GM23338 (cell line): ENCODE measurements at places on chromosomes 6 and 20.

DNA sequence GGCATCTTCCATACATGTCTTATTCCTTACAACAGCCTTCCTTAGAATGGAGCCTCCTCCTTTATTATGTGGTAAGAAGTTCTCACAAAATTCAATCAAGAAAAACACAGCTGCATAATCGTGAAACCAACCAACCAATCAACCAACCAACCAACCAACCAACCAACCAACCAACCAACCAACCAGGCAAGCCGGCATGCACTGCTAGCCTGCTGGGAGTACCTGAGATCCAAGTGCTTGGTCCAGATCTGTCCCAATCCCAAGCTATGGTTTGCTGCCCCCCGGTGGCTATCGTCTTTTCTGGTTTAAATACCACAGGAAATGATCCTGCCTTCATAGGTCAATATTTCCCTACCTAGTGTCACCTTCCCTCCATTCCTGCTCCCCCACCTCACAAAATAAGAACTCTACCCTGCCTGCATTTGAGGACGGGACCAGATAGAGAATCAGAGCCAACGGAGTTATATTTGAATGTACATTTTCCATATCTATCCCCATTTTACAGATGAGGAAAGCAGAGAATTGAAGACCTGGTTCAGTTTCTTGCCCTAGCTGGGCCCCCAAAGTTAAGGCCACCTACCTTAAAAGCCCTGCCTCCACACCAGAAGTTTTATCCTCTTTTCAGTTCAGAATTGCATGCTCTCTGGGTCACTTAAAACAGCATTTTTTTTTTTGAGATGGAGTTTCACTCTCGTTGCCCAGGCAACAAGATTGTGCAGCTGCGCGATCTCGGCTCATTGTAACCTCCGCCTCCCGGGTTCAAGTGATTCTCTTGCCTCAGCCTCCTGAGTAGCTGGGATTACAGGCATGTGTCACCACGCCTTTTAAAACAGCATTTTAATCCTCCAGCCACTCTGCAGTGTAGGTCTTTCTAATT is 27.1 kb downstream of the RAB44 start:
- DNase-seq: peak; percentile 94
- no peaks in the 10 kb centered on the region for H3K36me3 ChIP-seq
- H3K4me1 ChIP-seq: no peaks in the 10 kb centered on the region

DNA sequence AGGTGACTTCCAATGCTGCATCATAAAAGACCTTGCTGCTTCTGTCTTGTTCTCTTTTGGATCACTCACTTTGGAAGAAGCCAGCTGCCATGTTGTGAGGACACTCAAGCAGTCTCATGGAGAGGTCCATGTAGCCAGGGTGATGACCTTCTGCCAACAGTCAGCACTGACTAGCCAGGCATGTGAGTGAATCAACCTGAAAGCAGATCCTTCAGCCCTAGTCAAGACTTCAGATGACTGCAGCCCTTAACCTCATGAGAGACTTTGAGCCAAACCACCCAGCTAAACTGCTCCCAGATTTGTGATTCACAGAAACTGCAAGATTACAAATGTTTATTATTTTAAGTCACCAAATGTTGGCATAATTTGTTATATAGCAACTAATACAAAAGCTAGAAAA is 86.0 kb upstream of the IYD start:
- H3K27me3 ChIP-seq: no peaks in the 10 kb centered on the region
- H3K4me1 ChIP-seq: no peaks in the 10 kb centered on the region
- H3K36me3 ChIP-seq: no peaks in the 10 kb centered on the region

- H3K4me1 ChIP-seq: no peaks in the 10 kb centered on the region
- DNase-seq: no peak
- H3K27me3 ChIP-seq: no peaks in the 10 kb centered on the region
- no peak overlapping the region for H3K4me3 ChIP-seq
These were observed 195.9 kb downstream of the ANKRD60 start for GRCh38 chr20:58032599-58032998.

DNA sequence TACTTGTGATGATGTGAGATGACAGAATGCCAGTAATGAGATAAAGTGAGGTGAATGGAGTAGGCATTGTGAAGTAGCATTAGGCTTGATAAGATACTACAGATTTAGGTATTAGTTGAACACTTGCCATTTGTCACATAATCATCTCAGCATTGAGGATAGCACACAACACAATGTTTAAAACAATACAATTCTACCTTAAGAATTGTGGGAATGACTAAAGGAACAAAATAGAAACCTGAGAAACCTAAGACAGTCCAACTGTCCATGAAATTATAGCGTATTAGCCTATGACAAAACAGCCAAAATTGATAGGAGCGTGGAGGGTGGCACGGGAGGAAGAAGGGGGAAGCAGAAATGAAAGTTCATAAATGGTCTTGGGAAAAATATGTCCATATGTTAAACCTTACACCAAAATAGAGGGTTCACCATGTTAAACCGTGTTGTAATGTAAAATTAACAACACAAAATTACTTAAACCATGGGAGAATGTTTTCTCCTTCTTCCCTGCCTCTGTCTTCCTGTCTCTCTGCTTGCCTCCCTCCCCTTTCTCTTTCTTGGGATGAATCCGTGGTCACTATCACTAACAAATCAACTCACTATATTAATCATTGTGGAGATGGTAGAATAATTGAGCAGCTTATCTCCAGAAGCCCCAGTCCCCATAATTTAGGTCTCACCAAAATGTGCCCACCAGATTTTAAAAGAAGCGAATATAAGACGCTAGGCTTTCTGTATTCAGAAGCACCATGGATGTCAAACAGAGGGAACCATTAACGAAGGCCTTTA is 33.0 kb upstream of the HFE start:
- DNase-seq: no peak
- peak overlapping the region; percentile 95 for H3K27ac ChIP-seq
- no peaks in the 10 kb centered on the region for H3K27me3 ChIP-seq
- H3K4me1 ChIP-seq: peaks cover 17% of the 10 kb centered on the region

- peaks cover 64% of the 10 kb centered on the region for H3K4me1 ChIP-seq
- no peaks in the 10 kb centered on the region for H3K36me3 ChIP-seq
- H3K27me3 ChIP-seq: peaks cover 29% of the 10 kb centered on the region
- H3K4me3 ChIP-seq: no peak overlapping the region
- H3K27ac ChIP-seq: no peak overlapping the region
- peak; percentile 74 for DNase-seq
These were observed 12.9 kb downstream of the CDYL start for GRCh38 chr6:4788953-4789584.

- no peaks in the 10 kb centered on the region for H3K27me3 ChIP-seq
- peak; percentile 88 for DNase-seq
These were observed 53.6 kb upstream of the FRMD1 start for GRCh38 chr6:168132531-168133167.

GRCh38 chr6:47064274-47064673 is 22.1 kb upstream of the ADGRF1 start:
- no peak overlapping the region for H3K4me3 ChIP-seq
- no peaks in the 10 kb centered on the region for H3K27me3 ChIP-seq
- no peaks in the 10 kb centered on the region for H3K4me1 ChIP-seq

DNA sequence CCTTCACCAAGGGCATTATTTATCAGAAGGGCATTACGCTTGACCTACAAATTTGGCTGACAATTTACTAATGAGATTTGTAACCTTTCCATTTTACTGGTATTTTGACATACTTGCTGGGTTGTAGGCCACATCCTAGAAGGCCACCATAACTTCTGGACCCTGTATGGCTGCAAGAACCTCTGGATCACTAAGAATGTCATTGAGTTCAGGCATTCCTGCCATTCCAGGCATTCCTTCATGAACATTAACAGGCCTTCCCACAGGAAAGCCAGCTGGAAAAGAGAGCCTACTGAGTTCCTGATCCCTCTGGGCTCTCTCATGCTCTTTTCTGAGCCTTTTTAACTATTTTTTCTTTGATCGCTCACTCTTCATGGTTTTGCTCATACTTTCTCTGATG is 28.4 kb upstream of the SLC35A1 start:
- H3K27me3 ChIP-seq: no peaks in the 10 kb centered on the region
- H3K4me1 ChIP-seq: no peaks in the 10 kb centered on the region
- peak overlapping the region; percentile 84 for H3K27ac ChIP-seq

- peak; percentile 6 for DNase-seq
- no peak overlapping the region for H3K27ac ChIP-seq
- no peaks in the 10 kb centered on the region for H3K36me3 ChIP-seq
- H3K4me3 ChIP-seq: no peak overlapping the region
These were observed 239.1 kb upstream of the CEP162 start for GRCh38 chr6:84466511-84466910.

- no peaks in the 10 kb centered on the region for H3K4me1 ChIP-seq
- H3K27ac ChIP-seq: no peak overlapping the region
- no peak for DNase-seq
- H3K4me3 ChIP-seq: no peak overlapping the region
- H3K36me3 ChIP-seq: no peaks in the 10 kb centered on the region
These were observed 89.1 kb downstream of the PREX1 start for GRCh38 chr20:48738399-48739304.

GRCh38 chr6:34513646-34514045 is 42.5 kb downstream of the SPDEF start:
- no peaks in the 10 kb centered on the region for H3K36me3 ChIP-seq
- no peak overlapping the region for H3K27ac ChIP-seq
- no peak for DNase-seq
- no peak overlapping the region for H3K4me3 ChIP-seq
- no peaks in the 10 kb centered on the region for H3K27me3 ChIP-seq

DNA sequence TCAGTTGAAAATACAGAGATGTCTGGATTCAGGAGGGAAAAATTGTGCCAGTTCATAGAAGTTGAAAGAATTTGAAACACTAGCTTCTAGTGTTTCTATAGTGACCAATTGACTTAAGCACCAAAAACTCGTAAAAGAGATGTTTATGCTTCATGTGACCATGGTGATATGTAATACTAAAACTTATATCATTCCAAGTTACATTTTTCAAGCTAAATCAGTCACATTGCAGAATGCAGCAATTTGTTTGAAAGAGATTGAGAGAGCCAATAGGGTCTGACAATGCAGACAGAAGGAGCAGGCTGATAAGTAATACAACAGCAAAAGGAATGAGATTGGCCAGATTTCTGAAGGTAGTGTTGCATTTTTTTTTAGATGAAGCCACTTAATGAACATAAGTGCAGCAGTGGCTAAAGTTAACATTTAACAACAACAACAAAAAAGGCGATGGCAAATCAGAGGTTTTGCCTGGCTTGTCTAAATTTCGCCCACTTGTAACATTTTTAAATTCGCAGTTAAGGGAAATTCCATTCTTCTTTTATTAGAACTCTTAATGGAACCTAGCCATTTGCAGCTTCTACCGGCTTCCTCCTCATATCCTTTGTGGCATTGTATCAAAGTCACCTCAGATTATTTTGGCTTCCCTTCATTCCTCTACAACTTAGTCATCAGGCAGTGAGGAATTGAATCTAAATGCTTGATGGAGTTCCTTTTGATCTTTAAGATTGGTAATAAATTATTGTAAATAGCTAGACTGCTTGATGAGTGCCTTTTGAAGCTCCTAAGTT is 484.0 kb upstream of the SOX4 start:
- H3K4me3 ChIP-seq: no peak overlapping the region
- H3K27ac ChIP-seq: no peak overlapping the region
- H3K36me3 ChIP-seq: no peaks in the 10 kb centered on the region

DNA sequence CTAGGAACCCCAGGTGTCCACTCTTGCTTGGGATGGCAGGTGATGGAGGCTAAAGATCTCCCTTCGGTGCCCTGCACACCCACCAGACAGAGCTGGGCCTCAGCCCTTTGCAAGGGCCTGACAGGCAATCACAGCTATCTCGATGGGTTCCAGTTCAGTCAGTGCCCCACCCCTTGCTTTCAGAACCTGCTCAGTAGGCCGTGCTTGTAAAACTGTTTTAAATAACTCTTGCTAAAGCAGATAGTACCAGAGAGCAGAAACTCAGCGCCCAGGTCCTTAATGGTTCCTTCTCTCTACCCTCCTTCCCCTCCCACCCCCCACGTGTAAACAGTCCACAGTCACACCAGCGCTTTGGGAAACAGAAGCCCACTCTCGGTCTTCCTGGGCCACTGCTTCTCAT is 39.2 kb downstream of the C6orf132 start:
- DNase-seq: no peak
- peaks cover 16% of the 10 kb centered on the region; the same call in 1 of the 2 replicates for H3K4me1 ChIP-seq

- no peak for DNase-seq
- no peaks in the 10 kb centered on the region; the same call in 1 of the 2 replicates for H3K36me3 ChIP-seq
- H3K27ac ChIP-seq: no peak overlapping the region
- no peaks in the 10 kb centered on the region for H3K27me3 ChIP-seq
- no peak overlapping the region for H3K4me3 ChIP-seq
These were observed 9.3 kb downstream of the ELOVL5 start for GRCh38 chr6:53339424-53339823.

GRCh38 chr20:48380661-48381060 is 447.1 kb downstream of the PREX1 start:
- no peak overlapping the region for H3K27ac ChIP-seq
- H3K27me3 ChIP-seq: no peaks in the 10 kb centered on the region
- peaks cover 3% of the 10 kb centered on the region; the same call in 1 of the 2 replicates for H3K4me1 ChIP-seq
- no peak for DNase-seq
- no peak overlapping the region for H3K4me3 ChIP-seq

DNA sequence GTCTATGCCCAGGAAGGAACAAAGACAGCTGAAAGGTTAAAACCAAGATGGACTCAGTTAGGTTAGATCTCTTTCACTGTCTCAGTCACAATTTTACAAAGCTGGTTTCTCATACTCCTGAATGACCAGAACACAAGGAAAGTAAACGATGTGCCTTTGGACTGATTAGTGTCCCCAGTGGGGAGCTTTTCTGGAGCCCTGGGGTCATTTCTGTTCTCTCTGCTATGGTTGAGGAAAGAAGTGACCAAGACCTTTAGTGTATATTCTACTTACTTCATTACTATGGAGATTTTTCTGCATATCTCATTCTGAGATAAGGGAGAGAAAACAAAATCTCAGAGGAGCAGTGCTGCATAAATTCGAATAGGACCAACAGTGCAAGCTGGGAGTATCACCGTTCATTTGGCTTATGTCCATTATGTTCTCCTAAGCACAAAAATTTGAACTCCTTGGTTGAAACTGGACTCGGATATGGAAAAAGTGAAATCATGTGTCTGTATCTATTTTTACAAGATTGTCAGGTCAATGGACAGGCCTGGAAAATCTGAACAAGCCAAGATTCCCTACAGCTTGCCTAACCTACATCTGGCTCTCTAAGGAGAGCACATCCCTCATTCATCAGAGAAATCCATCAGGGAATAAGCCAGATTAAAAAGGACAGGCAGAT is 34.4 kb upstream of the ENPP1 start:
- no peak overlapping the region for H3K27ac ChIP-seq
- H3K4me1 ChIP-seq: no peaks in the 10 kb centered on the region
- no peak for DNase-seq
- no peaks in the 10 kb centered on the region for H3K27me3 ChIP-seq
- H3K36me3 ChIP-seq: no peaks in the 10 kb centered on the region
- no peak overlapping the region for H3K4me3 ChIP-seq
